H9 (cell line): ENCODE measurements at places on chromosomes 4 and X.
A peak's percentile ranks its signal among the peaks of the same experiment; 100 is the strongest.

DNA sequence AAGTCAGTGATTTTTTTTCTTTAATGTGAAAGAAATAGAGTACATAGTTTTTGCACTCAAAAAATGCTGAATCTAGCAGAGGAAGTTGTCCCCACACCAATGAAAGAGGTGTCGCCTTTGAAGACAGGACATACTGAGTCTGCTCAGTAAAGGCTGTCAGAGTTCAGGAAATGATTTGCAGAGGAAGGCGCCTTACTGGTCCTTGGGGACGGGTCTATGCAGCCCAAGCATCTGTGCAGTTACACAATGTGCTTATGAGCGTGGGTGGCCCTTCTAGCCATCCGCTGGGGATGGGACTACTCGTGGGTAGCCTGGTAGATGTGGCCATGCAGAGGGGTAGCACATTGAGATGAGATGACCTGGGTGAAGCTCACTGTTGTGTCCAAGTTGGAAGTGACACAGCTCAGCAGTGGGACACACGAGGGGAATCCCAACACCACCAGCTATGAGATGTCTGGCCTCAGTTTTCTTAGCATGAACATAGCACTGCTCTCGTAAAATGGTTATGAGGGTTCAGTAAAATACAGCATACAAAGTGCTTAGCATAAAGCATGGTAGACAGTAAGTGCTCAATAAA is 116.5 kb upstream of the RBPJ start:
- DNase-seq = no peak

DNA sequence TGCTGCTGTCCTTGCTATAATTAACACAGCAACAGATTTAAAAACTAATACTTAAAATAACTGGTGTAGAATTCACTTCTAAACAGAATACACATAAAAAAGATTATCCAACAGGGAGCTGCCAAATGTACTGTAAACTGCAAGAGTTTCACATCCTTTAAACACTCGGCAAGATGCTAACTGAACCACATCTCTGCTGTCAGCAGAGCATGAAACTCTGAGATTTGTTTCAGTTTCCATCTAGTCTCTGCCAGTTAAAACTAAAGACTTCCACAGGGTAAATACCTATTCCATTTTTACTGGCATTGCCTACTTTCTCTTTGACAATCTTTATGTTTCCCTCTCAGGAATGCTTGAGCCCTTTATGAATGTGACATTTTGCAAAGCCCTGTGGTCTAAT is 127.7 kb downstream of the SLC7A11 start:
- no peak for DNase-seq

DNA sequence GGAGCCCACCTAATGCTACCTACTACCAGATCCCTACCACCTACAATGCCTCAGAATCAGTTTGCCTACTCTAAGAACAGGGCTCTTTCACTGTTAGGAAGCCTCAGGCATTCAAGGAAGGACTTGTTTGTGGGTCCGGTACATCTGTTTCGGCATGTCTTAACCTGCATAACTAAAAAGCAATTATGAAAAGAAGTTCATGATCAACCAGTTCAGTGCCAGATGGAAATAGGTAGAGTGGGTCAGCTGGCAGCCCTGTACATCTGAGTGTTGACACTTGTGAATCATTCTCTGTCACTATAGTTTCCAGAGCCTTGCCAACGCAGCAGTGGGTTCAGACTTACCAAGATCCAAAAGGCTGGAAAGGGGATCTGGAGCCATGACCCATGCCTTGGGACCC is 3.3 kb downstream of the TMEM185A start:
- DNase-seq = no peak

DNA sequence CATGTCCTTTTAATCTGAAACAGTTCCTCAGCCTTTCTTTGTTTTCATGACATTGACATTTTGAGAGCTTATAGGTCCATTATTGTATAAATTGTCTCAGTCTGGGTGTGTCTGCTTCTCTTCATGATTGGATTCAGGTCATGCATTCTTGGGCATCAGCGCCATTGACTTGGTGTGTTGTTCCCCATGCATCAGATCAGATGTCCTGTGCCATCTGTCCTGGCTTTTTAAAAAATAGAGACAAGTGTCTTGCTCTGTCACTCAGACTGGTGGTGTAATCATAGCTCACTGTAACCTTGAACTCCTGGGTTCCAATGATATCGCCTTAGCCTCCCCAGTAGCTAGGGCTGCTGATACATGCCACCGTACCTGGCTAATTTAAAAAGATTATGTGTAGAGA is 55.7 kb downstream of the TBC1D14 start:
- no peak for DNase-seq

GRCh38 chrX:110310896-110311295 is 7.0 kb downstream of the AMMECR1 start:
- DNase-seq = no peak

DNA sequence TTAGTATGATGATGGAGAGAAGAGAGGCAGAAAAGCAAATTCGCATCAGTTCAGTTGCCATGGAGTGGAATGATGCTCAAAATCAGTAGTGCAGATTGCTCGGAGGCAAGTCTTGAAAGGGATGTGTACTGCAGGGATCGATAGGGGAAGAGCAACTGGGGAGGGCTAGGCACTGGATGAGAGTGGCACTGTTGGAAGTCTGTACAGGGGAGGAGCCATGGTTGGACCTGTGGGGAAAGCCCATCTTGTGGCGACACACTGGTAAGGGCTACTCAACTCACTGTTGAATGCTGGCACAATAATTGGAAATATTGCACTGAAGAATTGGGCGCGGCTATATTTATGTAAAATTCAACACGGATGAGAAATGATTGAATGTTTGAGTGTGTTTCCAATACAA is 1.2 kb downstream of the RAB9B start:
- no peak for DNase-seq

DNA sequence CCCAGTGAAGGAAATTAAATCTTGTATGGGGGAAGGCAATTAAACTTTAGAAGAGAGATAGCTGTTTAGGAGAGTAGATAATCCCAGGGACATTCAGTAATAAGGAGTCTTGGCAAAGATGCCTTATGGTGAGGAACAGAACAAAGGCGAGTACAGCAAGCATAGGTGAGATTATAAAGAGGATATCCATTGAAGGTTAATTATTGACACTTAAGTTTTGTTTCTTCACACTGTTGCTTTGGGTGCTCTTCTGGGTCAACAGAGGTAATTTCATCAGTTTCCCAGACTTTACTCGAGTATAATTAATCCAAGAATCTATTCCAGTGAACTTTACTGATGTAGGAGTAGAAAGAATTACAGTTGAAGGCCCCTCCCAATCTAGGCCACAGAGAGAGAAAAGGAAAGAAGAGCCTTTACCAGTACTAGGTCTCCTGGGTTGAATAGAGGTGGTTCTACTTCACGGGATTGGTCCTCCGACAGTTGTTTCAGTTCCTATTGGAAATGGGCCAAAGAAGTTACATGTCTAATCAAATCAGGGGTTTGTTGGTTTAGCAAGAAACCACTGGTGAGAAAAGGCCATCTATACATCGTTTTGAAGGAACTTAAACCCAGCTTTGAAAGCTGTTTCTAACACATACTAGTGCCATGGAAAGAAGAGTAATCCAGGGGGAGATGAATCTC is 27.2 kb downstream of the EPGN start:
- DNase-seq = no peak

DNA sequence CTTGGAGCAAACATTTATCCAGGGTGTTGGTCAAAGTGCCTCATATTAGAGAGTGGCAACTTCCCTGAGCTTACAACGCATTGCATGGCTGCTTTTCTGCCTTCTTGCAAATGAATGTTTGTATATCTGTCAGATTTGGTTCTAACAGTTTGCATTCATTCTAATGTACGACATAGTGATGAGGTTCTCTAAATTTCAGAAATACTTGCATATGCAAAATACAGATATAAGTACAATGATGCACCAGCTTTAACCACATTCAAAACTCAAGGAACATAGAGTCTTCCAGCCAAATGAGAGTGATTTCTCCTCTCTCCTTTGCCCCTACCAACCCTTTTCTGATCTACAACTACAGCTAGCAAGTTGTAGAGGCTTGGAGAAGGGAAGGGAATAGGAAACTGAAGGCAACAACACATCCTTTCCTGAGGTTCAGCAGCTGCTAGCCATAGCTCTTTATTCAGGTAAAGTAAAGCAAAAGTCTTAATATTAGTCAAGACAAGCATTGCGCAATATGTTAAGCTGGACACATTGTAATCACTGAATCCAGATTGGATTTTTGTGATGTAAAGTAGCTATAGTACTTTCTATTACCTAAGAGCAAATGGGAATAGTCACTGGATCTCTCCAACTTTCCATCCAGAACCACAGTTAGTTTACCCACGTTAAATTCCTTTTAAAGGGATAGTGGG is 6.3 kb downstream of the TKTL2 start:
- no peak for DNase-seq

GRCh38 chr4:100246697-100247096 is 56.4 kb upstream of the DDIT4L start:
- no peak for DNase-seq

GRCh38 chr4:109441862-109442458 is 8.3 kb downstream of the SEC24B start:
- no peak for DNase-seq

DNA sequence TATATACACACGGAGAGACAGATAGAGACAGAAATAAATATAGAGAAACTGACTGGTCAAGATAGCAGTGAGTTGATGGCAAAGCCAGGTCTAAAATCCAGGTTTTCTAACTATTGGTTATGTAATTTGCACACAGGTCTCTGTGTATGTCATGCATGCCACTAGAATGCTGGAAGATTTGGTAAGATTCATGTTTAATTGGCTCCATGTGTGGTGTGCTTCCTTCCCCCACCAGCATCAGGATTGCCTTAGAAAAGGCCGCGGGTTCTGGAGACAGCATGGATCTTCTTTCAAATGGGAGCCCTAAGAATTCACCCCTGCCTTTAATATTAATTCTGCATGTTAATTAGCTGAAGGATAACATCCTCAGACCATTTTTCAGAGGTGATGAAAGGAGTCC is 31.3 kb downstream of the HAND2 start:
- no peak for DNase-seq

GRCh38 chr4:21470535-21470934 is 478.0 kb downstream of the KCNIP4 start:
- no peak for DNase-seq

GRCh38 chrX:2840961-2841360 is 12.2 kb downstream of the GYG2 start:
- DNase-seq = no peak

DNA sequence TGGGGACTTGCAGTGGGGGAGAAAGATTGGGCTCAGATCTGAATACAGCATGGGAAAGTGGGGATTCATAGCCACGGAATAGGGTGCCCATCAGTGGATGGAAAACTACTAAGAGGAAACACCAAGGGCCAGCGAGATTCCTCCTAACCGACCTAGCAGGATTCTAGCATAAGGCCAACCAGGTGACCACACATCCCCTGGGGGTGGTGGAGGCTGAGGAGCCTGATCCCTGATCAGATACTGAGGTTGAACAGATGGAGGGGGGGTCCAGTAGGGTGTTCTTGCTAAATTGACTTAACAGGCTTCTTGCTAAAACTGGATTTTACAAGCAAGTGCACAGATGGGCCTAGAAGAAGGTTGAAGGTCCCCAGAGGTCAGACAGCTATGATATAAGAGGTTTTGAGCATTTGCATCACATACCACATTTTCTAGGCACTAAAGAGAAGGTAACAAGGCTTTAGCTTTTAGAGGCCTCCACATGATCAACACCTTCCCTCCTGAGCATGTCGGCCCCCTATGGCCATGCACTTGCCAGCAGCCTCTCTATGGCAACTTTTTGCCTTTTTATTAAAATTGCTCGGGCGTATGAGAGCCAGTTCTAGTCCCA is 69.1 kb upstream of the PUDP start:
- no peak for DNase-seq

- no peak for DNase-seq
Measured at GRCh38 chr4:124118061-124118460, 594.5 kb downstream of the ANKRD50 start.

- no peak for DNase-seq
Measured at GRCh38 chrX:29746326-29746725, 469.0 kb upstream of the MAGEB2 start.

DNA sequence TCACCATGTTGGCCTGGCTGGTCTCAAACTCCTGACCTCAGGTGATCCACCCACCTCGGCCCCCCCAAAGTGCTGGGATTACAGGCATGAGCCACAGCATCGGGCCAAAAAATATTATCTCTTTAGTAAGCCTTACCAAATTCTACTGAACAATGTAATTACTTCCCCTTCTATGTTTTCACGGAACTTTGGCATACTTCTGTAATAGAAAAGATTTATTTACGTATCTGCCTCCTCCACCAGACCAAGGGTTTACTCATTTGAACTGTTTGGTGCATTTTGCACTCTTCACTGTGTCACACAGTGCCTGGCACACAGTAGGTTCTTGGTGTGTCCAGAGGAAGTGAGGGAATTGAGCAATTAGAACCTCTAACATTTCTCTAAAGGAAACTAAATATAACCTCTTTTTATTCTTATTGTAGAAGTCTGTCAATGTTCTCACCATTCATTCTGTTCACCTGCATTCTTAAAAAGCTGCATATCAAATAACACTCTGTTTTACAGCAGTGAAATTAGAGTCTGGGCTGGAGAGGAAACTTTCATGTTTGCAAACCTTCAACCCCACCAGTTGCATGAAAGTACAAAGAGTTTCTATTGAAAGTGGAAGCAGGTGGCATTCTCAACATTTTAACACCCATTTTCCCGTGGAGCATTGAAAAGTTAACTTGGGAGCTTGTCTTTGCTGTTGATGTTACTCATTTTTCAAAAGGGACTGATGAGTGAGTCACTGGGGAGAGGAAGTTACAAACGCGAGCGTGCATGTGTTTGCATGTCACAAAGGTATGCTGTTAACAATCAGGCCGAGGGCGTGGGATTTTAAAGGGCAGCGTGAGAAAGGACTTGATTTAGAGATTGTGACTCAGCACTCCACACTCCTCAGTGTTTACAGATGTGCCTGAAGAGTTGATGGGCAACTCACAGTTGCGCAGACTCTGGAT is 314.1 kb downstream of the STK32B start:
- DNase-seq = peak; percentile 44

- DNase-seq = no peak
Measured at GRCh38 chr4:68748181-68748991, 67.4 kb upstream of the UGT2B10 start.

- no peak for DNase-seq
Measured at GRCh38 chr4:184420881-184421416, 53.4 kb downstream of the IRF2 start.

- DNase-seq = no peak
Measured at GRCh38 chr4:40990236-40990898, 224.0 kb downstream of the APBB2 start.

GRCh38 chr4:94530073-94530472 is 78.3 kb downstream of the PDLIM5 start:
- DNase-seq = no peak

- DNase-seq = no peak
Measured at GRCh38 chrX:40749681-40750494, 14.5 kb upstream of the MED14 start.

- no peak for DNase-seq
Measured at GRCh38 chr4:157096439-157096838, 20.5 kb downstream of the GLRB start.

DNA sequence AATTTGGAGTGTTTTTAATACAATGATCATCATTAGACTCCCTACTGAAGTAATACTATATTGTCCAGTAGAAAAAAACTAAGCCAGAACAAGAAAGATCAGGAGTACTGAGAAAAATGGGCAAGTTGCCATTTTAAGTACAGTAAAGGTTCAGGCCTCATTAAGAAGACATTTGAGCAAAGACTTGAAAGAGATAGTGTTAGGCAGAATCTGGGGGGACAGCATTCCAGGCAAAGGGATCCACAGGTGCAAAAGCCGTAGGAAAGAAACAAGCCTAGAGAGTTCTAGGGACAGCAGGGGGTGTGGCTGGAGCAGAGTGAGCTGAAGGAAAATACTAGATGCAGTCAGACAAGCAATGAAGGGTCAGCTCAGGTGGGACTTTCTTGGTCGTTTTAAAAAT is 58.1 kb upstream of the INTU start:
- peak; percentile 46 for DNase-seq

GRCh38 chr4:77151241-77151640 is 5.8 kb upstream of the CCNG2 start:
- DNase-seq = no peak
